ENCODE measurements at places on chromosomes 2 and 18. TPM values are rescaled to one million over a fixed set of nuclear protein-coding genes. Genes with fewer than 3 reads are reported as not detected.

GRCh38 chr2:150126839-150127238, 360.6 kb downstream of the RND3 start:
- no peak for DNase-seq

- DNase-seq: no peak
Measured at GRCh38 chr2:59804732-59805131, 748.7 kb downstream of the BCL11A start.

GRCh38 chr2:71700658-71701397, 247.5 kb downstream of the DYSF start:
- DNase-seq: no peak

GRCh38 chr18:69401226-69401971, 711 bp downstream of the DOK6 start:
- no peak for DNase-seq

DNA sequence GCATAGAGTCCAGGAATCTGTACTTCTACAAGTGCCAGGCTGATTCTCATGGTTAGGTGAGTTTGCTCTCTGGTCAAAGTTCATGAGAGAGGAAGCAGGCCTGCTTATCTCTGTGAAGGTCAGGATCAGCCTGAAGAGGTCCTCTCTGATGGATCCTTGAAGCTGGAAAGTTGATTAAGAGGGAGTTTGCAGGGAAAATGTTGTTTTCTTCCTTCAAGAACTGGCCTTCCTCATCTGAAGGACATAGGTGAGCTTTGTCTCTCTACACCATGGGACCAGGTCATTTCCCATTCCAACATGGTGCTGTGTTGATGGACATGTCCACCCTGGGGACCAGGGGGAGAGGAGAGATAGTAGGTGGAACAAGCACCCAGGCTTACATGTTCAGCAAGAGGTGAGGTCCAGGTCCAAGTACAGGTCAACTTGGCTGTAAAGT, 14.9 kb downstream of the CCL20 start:
- DNase-seq: no peak

DNA sequence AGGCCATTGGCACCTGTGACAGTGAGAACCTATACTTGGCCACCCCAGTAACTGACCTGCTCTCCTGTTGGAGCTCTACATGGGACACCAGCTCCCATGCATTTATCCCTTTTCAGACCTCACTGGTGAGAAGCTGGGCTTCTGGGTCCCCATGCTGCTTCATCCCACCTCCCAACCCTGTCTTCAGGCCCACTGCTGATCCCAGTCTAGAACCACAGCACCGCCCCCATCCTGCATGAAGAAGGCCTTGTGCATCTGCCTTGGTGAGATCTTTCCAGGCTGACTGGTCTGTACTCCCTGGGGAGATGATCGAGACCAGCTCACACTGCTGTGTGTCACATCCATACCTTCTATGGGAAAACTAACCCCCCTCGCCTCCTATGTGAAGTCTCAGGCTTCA, 22.7 kb downstream of the TTC32 start:
- no peak for DNase-seq

DNA sequence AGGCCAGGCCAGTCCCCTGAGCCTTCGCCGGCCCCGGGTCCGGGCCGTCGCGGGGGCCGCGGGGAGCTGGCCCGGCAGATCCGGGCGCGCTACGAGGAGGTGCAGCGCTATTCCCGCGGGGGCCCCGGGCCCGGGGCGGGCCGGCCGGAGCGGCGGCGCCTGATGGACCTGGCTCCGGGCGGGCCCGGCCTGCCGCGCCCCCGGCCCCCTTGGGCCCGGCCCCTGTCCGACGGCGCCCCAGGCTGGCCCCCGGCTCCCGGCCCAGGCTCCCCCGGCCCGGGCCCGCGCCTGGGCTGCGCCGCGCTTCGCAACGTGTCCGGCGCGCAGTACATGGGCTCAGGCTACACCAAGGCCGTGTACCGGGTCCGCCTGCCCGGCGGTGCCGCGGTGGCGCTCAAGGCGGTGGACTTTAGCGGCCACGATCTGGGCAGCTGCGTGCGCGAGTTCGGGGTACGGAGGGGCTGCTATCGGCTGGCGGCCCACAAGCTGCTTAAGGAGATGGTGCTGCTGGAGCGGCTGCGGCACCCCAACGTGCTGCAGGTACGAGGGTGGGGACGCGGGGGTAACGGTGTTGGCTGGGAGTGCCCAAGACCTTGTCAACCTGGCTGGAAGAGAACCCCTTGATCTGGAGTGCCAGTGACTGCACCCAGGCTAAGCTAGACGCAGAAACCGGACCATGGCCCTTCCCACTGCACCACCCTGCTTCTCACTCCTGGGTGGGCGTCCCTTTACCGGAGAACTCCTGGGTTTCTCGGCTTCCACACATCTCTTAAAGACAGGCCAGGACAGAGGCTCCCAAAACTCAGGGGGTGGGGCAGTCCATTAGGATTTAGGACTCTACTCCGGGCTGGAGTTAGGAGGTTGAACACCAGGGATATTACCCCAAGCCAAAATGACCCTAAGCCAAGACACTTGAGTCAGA, 739 bp downstream of the PKDCC start:
- DNase-seq: peak; percentile 22

- DNase-seq: no peak
Measured at GRCh38 chr2:97695744-97696143, 17.6 kb upstream of the ZAP70 start.

GRCh38 chr2:227179988-227180685, 15.7 kb downstream of the COL4A3 start:
- no peak for DNase-seq

DNA sequence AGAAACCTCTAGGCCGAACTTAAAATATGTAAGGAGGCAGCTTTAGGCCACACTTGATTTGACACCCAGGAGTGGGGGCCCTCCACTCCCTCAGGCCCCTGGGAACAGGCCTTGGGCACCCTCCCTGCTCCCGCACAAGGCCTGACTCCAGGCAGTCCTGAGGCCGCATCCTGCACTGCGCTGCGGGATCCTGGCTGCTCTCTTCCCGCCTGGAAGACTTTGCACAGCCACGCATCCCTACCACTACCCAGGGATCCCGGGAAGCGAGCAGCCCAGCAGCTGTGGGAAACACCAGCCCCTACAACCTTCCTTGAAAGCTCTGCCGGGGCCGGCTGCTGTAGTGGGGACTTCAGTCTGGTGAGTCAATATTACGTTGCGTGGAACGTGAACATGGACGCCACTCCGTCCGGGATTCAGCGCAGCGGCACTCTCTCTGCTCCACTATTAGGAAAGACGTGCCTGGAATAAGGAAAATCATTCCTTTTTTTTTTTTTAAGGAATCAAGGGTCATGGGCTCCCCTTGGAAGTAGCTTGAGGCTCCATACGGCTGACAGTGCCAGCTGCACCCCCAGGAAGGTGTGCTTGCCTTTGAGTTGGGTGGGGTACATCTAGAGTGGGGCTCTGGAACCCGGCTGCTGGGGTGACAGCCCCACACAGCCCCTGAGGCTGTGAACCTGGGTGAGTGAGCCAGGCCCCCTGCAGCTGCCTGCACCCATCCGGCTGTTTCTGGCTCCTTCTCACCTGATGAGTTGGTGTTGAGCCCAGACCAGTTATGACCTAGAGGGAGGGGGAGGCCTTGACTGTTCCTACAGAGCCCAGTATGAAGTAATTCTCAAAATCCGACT, 119.2 kb upstream of the TMEM18 start:
- DNase-seq: no peak

The CACNB4 gene
- 0.12 TPM for polyA plus RNA-seq

The TMEM178A gene
- polyA plus RNA-seq: 0.69 TPM

The NEDD4L gene
- polyA plus RNA-seq: 10.3 TPM

The NMS gene
- polyA plus RNA-seq: not detected

The SCG2 gene
- 0.12 TPM for polyA plus RNA-seq
